CD4-positive, alpha-beta T cell treated with Interferon alpha-2 for 1 hour (primary cell): ENCODE measurements at places on chromosomes 16 and 17.
A peak's percentile ranks its signal among the peaks of the same experiment; 100 is the strongest.

- no peak for DNase-seq
Observed at GRCh38 chr16:66260522-66261254, 105.8 kb upstream of the CDH5 start.

GRCh38 chr16:397736-398332 is 835 bp downstream of the NME4 start:
- DNase-seq = peak; percentile 41

DNA sequence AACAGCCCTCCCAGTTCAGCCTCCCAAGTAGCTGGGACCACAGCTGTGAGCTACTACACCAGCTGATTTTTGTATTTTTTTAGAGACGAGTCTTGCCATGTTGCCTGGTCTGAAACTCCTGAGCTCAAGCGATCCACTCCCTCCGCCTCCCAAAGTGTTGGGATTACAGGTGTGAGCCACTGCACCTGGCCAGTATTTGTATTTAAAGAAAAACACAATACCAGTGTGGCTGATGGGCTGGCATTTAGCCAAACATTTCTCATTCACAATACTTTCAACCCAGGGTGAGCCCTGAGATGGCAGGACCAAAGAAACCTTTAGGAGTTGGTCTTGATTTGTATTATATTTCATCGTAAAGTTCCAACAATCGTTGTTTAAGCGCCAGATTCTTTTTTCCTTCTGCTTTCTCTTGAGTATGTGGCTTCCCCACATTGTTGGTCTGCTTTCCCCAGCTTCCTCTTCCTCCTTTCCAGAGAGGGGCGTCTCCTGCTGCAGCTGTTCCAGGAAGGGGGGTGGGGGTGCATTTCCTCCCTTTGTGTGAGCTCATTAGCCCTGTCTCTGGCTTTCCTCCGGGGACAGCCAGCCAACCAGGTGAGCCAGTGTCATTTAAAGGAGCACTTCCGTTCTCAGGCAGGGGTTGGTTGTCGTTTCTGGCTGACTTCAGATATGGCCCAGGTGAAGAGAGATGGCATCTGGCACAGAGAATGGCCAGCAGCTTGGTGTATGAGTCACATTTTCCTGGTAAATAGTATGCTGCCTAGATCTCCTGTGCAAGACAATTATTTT is 79.9 kb downstream of the GPRC5B start:
- DNase-seq = peak; percentile 56

GRCh38 chr16:68406458-68407152 is 41.7 kb downstream of the SMPD3 start:
- DNase-seq = no peak

DNA sequence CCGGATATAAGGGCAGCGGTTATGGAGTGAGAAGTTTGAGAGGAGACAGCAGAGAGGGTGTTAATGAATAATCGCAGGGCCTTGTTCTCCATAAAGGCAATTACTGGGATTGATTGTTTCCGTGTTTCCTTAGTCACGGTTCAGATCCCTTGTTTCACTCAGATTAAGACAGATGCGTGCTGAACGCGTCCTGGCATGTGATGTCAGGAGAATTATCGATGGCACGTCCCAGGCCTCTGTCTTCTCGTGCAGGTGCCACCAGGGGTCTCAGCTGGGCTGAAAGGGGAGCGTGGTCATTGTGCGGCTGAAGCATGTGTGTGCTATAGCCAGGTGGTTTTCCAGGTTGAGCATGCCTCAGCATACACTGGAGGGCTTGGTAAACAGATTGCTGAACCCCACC is 142.4 kb upstream of the NOL11 start:
- DNase-seq = no peak

DNA sequence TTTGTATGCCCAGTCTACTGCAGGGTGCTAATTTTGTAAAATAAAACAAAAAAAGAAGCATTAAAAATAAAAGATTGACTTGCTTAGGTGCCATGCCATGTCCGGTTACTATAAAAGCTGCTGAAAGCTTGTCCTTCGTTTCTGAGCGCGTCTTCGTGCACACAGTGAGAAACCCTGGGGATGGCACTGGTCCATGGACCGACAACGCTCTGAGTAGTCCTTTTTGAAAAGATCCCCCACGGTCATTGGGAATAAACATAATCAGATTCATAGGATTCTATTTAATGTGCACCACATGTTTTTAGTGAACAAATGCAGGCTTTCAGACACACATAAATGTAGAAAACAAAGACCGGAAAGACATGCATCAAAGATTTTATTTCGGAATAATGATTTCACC is 146.3 kb downstream of the XYLT1 start:
- DNase-seq = no peak

DNA sequence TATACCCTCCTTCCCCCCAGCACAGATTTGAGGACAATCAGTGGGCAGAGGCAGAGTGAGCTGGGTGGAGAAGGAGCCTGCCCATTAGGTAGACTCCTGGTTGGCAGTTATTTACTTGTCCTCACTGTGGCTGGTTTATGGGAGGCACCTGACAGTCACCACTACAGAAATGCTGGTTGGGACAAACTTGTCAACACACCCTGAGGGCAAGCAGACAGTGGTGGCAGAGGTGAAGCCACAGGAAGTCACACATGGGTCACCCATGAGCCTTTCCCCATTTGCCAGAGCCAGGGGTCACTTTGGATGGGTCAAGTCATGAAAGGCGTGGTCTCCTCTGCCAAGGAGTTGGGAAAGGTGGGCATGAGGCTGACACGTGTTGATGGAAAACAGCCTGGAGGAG is 6.4 kb downstream of the SCNN1G start:
- no peak for DNase-seq

GRCh38 chr17:77667478-77667877 is 291.0 kb upstream of the TNRC6C start:
- no peak for DNase-seq

DNA sequence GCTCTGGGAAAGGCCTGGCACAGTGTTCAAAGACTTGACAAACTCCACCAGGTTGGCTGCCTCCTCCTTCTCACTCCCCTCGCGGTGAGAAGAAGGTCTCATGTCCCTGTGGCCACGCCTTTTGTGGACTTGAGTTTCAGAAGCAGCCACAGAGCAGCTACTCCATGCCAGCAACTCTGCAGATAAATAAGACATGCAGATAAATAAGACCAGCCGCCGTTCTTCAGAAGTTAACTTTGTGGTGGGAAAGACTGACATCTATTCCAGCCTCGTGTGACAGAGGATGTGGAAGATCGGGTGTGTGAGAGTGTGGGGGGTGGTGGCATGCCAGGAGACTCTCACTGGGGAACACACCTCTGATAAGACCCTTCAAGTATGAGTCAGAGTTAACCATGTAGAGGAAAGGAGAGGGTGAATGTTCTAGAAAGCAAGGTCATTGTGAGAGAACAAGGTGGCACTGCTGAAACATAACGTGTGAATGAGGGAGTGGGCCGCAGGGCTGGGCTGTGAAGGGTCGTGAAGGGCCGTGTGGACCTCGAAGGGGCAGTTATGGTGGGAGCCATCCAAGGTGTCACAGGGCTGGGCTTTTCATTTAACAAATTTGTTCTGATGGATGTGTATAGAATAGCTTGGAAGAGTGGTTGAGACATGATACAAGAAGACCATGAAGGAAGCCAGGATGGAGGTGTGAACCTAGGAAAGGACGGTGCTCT is 830 bp downstream of the SPACA3 start:
- DNase-seq = no peak

GRCh38 chr17:19331543-19332245 is 30.8 kb downstream of the B9D1 start:
- no peak for DNase-seq

GRCh38 chr16:65172356-65172755 is 50.5 kb upstream of the CDH11 start:
- no peak for DNase-seq

GRCh38 chr17:81539571-81539900 is 11.4 kb downstream of the FSCN2 start:
- no peak for DNase-seq

- DNase-seq = no peak
Observed at GRCh38 chr17:41617136-41617535, 4.6 kb upstream of the KRT16 start.

DNA sequence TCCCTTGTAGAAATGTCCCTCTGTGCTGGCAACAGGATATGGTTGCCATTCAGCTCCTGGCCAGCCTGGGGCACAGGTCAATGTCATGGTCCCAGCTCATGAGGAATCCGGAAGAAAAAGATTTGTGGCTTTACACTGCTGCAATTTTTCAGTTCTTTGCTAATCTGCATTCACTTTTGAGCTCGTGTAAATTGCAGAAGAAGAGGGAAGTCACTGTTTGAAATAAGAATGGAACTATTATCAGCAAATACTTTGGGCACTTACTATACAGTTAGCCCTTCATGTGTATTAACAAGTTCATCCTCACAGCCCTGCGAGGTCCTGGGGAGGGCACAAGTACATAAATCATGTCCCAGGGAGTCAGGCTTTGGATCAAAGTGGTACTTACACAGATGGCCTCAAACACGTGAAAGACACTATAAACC is 14.2 kb downstream of the SLC47A2 start:
- DNase-seq = no peak

- no peak for DNase-seq
Observed at GRCh38 chr16:69894676-69895075, 56.5 kb upstream of the CLEC18A start.

DNA sequence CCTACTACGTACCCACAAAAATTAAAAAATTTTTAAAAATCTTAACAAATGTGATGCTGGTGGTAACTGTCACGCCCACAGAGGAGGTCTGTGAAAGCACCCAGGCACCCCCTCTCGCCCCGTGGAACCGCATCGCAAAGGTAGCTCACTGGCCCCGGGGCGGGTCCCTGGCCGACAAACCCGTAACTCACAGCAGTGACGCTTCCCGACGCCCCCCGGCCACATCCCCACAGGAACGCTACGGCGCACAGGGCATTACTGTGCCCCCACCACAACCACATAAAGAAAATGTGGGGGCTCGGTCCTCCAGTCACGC is 366 bp downstream of the ANKS3 start:
- DNase-seq = no peak

DNA sequence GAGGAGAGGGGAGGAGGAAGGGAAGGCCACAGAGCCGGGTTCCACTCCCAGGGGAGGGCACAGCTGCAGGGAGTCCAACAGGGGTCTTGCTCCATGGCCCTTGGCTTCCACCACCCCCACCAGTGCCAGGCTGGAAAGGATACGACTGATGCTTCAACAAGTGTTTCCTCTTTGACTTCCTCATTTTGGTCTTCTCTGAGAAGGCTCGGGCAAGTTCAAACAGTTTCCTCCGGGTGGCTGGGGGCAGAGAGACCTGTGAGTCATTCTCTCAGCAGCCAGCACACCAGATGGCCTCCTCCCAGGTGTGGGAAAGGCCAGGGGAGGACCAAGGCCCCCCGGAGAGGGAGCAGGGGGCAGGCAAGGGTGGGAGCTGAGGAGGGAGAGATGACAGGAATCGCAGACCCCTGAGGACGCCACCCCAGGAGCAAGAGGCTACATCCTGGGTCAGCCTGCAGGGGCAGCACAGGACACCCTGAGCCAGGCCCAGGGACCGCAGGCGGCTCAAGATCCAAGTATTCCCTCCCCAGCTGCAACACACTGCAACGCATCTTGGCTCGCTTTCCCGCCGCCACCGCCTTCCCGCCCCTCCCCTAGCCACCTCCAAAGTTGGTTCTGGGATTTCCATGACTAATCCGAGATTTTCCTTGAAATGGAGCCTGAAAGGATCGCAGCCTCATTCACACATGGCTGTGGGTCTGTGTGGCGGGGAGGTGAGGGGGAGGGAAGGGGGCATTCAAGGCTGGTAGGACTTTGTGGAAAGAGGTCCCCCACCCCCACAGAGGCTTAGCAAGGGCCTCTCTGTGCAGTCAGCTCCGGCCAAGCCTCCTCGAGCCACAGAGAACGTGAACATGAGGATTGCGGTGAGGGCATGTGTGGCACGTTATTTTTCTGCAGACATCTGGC is 18.4 kb upstream of the MRPS23 start:
- peak; percentile 64 for DNase-seq

DNA sequence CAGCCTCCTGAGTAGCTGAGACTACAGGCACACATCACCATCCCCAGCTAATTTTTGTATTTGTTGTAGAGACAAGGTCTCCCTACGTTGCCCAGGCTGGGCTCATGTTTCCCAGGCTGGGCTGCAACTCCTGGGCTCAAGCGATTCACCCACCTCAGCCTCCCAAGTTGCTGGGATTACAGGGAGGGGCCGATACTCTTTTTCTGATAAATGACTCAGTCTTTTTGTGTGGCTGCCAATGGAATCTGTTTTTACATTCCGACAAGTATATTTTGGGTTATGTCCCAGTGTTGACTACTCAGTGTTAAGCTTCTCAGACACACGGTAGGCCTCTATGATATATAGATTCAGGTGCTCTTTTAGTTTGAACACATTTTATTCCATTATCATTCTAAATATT is 58.1 kb downstream of the SLFN11 start:
- DNase-seq = no peak

DNA sequence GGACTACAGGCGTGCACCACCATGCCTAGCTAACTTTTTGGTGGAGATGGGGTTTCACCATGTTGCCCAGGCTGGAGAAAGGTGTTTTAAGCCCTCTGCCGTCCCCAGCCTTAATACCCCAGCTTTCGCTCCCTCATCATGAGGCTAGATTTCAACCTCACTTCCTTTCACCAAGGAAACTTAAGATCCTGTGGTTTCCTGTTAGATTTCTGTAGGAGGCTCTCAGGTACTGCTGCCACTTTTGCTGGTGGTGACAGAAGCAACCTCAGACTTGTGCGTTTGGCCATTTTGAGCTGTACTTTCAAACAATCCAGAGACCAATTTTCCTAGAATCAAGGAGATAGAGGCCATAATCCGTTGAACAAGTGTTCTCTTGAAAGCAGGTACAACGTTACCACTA is 36.2 kb downstream of the MPHOSPH6 start:
- no peak for DNase-seq

GRCh38 chr17:80089762-80090161 is 11.6 kb upstream of the GAA start:
- no peak for DNase-seq

- DNase-seq = no peak
Observed at GRCh38 chr17:2157081-2157480, 102.2 kb downstream of the HIC1 start.

DNA sequence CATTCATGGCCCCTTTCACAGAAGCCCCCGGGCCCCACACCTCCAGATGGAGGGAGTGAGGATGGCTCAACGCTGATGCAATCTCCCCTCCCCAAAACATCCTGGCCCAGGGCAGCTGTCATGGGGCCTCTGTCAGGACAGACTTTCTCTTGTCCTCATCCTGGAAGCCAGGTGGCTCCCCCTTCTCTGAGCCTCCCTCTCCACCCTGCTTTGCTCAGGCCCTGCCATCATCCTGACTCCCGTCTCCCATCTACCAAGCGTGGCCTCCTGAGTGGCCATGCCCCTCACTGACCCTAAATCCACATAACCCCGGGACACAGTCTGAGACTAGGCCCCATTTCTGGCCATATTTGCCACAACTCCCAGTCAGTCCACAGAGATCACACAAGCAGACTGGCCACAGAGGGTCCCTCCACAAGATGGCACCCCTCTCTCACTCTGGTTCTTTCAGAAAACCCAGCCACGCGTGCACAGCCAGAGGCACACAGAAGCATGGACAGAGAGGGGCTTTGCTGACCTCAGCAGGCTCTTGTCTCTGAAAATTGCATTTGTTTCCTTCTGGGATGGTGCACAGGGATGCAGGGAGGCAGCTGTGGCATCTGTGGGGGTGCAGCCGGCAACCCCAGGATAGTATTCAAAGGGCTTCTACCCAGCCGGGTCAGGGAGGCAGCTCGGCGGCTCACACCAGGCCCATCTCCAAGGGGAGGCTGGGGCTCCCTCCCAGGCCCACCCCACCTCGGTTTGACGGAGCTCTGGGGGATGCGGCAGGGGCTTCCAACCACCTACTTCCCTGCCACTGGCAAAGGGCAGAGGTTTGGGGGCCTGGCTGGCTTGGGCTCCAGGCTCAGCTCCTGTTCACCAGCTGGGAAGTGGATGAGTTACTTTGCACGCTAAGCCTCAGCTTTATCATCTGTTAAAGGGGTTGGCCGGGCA is 16.9 kb downstream of the DOC2B start:
- peak; percentile 10 for DNase-seq
